ENCODE measurements at places on chromosomes 1 and 21. TPM values are rescaled to one million over a fixed set of nuclear protein-coding genes. Genes with fewer than 3 reads are reported as not detected.

DNA sequence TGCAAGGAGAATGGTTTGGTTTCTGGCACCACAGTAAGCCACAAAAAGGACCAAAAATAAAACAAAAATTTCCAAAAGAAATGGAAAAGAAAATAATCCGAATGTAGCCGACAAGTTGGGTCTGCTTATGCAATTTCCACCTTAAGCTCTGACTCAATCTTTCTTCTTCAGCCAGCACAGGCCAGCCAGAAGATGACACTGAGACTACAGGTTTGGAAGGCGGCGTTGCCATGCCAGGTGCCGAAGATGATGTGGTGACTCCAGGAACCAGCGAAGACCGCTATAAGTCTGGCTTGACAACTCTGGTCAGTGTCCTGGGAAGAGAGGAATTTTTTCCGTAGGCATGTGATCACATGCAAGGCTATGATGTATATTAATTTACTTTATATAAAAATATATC, 23.4 kb downstream of the PDPN start:
- no peak for DNase-seq

- no peak for DNase-seq
Measured at GRCh38 chr1:173097001-173097400, 46.3 kb upstream of the TNFSF18 start.

The CGN gene
- 13.4 TPM for total RNA-seq

- DNase-seq, result no peak
Measured at GRCh38 chr1:184170719-184171118, 119.2 kb downstream of the TSEN15 start.

GRCh38 chr1:177871613-177872307, 98.1 kb downstream of the SEC16B start:
- no peak for DNase-seq

The OLIG2 gene
- not detected for total RNA-seq

DNA sequence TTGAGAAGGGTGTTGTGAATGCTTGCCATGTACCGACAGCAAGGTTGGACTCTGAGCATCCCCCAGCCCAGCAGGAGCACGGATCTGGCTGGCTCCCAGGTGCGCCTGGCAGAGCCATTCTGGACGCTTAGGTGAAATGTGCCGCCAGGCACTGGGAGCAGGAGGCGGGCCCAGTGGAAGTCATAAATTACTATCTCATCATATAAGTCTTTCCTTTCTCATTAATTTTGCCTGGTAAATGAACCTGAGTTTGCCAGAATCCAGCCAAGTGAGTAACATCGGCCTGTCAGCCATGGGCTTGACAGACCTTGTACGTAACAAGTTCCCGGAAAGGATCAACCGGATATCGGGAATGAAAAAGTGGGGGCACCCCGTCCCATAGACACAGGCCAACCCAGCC, 179.5 kb upstream of the ARHGEF16 start:
- no peak for DNase-seq

GRCh38 chr1:7264101-7264500, 478.8 kb downstream of the CAMTA1 start:
- DNase-seq, result no peak

The SPRR1B gene
- total RNA-seq, result not detected

The TAS1R1 gene
- total RNA-seq, result 0.16 TPM

The TMEM50A gene
- 97.0 TPM for total RNA-seq

DNA sequence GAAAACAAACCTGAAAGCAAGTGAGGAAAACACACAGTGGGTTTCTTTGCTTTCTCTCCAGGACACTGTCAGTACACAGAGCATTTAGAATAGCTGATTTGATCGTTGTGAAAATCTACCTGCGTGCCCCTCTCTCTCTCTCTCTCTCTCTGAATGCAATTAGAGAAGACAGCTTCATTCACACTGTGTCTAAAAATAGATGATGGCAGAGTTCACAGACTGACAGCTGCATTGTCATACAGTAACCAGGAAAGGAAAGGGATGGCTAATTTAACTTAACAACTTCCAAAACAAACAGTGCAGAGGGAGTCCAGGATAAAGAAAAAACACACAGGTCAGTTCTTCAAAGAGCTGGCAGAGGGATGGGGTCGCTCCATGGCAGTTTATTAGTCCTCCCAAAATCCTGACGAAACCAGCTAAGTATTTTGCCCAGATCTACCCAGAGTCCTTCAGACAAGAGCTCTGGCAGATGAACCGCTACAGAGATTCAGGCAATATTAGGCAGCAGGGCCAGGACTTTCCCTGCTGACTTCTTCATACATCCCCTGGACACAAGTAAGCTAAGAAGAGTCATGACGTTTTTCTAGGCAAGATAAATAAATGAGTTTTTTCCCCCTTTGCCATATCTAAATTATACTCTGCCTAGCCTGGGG, 58.9 kb downstream of the WLS start:
- DNase-seq, result no peak

DNA sequence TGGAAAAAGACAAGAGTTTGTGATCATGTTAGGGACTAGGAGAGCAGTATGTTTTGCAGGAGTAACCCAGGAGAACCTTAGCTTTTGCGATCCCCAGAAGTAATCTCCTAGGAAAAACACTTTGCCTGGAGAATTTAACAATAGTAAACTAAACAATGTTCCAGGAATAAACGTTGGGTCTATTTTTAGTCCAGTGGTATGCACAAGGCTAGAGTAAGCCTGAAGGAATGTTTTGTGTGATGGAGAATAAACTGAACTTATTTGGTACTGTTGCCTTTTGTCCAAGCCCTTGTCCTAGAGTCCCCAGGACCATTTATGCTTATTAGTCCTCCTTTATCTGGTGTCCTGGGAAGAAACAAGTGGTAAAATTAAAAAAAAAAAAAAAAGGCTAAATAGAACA, 28.7 kb upstream of the RGS5 start:
- no peak for DNase-seq

DNA sequence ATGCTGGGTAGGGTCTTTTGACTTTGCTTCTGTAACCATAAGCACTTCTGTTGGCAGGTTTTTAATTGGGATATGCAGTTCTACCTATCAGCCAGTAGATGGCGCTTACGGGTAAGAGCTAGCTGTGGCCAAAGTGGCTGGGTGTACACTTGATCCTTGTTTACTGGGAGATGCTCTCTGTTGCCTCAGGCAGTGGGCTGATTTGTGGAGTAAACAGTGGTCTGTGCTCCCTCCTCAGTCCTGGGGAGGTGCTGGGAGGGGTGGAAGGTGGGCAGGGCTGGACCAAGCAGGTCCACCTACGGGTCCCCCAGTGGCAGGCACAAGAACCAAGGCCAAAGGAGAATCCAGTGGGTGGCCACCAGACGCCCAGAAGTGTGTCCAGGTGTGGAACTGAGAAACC, 43.4 kb downstream of the RALGPS2 start:
- DNase-seq, result no peak

DNA sequence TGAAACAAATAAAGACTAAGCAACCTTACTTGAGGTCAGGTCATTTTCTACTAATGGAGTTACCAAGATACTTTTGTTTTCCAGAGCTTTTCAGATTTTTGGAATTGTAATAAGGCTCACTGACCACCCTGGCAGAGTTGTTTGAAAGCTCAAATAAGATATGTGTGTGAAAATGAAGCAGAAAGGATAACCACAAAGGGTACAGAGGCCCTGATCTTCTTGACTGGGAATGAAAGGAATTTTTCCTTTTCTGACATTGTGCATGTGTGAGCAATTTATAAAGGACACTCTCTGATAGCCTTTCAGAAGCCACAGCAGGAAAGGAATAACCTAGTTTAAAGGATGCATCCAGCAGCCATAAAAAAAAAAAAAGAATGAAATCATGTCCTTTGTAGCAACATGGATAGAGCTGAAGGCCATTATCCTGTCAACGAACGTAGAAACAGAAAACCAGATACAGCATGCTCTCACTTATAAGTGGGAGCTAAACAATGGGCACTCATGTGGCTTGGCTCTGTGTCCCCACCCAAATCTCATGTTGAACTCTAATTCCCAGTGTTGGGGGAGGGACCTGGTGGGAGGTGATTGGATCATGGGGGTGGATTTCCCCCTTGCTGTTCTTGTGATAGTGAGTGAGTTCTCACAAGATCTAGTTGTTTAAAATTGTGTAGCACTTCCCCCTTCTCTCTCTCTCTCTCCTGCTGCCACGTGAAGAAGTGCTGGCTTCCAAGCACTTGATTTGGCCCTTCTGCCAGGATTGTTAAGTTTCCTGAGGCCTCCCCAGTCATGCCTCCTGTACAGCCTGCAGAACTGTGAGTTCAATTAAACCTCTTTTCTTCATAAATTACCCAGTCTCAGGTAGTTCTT, 3.1 kb upstream of the SRP9 start:
- DNase-seq, result no peak

The PUSL1 gene
- 27.5 TPM for total RNA-seq

GRCh38 chr1:77582905-77583304, 99.6 kb downstream of the ZZZ3 start:
- DNase-seq, result no peak

DNA sequence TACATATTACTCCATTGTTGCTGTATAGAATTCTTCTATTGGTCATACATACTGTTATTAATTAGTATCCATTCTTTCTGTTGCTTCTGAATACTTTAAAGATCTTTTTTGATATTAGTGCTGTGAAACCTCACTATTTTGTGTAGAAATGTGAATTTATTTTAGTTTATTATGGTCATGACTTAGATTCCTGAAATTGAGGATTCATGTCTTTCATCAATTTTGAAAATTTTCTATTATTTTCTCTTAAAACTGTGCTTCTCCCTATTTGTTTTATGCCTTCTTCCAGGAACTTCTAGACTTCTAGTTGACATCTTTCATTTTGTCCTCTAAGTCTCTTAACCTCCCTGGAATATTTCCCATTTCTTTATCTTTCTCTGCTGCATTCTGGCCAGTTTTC, 113.1 kb downstream of the NTPCR start:
- no peak for DNase-seq

Data from breast epithelium (tissue), 4 donors.